CD4-positive, alpha-beta memory T cell (primary cell): ENCODE measurements at places on chromosomes 4 and X.

GRCh38 chr4:150366487-150366999, 215.4 kb upstream of the MAB21L2 start:
- no peak for DNase-seq

- no peak for DNase-seq
Observed at GRCh38 chrX:68835468-68835867, 6.6 kb downstream of the EFNB1 start.

- DNase-seq: no peak
Observed at GRCh38 chr4:61200187-61200915, at the start of gene ADGRL3. ADGRL3 (plus strand) TSS chr4:61200326.

GRCh38 chr4:41212616-41213203, 1.6 kb downstream of the APBB2 start:
- DNase-seq: no peak
